Vagina (tissue), 2 donors: ENCODE measurements at places on chromosomes 1 and 21.

DNA sequence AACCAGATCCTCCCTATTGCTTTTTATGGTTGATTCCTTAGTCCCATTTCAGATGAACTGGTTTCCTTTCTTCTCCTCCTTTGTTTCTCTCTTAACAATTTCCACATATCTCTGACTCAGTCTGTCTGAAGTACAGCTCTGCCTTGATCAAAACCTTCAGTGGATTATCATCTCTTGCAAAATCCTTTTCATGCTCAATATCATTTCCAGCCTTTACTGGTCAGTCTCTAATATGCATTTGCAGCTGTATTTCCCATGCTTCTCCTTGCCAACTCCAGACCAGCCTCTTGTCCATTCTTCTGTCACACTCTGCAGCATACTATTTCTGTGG, 72.2 kb downstream of the SNX7 start:
- no peak for DNase-seq

DNA sequence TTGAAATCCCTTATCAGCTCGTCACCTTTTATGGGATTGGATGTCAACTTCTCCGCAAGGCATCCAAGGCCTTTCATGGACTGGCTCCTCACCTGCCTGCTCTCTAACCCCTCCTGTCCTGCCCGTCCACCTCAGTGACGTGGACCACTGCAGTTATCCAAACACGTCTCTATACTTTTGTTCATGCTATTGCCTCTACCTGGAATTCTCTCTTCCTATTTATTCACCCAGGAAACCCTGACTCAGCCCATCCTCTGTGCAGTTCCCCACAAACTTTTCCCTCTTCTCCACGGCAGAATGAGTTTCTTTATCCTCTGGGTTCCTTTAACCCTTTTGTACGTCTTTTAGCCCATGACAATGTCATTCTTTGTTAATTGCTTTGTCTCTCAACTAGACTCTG, 5.1 kb upstream of the UTP25 start:
- DNase-seq: no peak

- no peak for DNase-seq
These were observed 9.1 kb upstream of the IRF2BP2 start for GRCh38 chr1:234619071-234619480.

DNA sequence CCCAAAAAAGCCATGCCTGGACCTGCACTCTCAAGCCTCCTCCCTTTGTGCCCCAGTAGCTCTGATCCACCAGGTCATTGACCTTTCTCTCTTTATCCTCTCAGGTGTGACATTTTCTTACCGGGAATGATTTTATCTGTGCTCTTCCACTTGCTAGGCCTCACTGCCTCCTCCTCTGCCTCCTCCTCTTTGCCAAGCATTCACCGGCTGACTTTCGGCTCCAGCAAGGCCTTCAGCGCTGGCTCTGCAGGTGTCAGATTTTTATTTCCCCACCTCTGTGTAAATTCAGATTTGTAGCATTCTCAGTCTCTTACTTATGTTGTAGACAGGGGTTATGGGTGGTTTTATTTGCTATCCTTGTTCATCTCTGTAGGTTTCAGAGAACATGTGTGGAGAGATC, 91.5 kb downstream of the ST6GALNAC5 start:
- no peak for DNase-seq

DNA sequence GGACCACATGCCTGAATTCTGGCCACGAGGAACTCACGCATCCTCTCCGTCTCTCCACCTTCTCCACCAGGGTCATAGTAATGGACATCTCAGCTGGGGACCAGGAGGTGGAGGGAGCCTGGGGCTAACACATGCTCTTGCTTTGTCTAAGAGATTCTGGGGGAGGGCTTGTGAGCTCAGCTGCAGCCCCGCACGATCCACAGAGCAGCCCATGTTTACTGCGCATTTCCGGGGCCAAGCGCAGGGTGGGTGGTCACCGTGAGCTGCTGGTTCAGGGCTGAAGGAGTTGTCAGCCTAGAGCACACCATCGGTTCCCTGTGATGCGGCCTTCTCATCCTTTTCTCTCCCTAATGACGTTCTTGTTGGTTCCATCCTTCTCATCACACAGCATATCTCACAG, 7.5 kb upstream of the TFF2 start:
- no peak for DNase-seq

GRCh38 chr1:96820671-96821070, 99.1 kb downstream of the PTBP2 start:
- DNase-seq: no peak

GRCh38 chr1:80417671-80418070, 1383.1 kb upstream of the ADGRL2 start:
- no peak for DNase-seq

DNA sequence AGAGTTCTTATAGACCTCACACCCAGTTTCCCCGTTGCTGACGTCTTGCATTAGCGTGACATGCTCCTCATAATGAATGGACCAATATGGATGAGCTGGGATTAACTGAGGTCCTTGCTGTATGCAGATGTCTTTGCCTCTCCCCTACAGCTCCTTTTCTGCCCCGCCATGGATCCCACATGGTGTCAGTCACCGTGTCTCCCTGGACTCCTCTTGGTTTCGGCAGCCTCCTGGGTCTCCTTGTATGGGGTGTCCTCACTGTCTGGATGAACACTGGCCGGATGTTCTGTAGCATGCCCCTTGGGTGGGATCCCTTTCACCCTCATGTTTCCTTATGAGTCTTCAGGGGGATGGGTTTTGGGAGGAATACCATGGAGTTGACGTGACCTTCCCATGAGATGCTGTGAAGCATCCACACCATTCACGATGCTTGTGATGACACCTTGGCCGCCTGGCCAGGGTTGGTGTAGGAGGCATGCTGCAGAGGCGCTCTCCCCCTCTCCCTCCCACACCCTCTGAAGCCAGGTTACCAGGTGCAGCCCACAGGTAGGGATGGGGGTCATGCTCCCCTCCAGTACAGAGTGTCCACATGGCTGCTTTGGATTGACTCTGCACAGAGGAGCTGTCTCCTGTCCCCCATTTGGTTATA, 4.4 kb downstream of the GJC2 start:
- no peak for DNase-seq

DNA sequence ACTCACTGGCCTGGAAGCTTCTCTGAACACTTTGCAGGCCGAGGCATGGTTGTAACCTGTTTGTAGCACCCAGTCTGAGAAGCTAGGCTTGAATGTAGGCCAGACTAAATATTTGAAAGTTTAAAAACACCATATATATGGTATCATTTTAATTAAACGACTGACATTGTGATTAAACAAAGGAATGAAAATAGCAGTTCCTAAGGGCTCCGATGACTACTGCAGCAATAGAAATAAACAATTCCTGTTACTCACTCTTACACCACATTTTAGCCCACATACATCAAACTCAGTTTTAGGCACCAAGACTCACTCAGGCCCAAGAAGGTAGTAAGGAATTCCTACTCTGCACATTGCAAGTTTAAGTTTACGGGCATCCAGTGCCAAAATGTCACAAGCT, 281.2 kb downstream of the AKT3 start:
- no peak for DNase-seq

DNA sequence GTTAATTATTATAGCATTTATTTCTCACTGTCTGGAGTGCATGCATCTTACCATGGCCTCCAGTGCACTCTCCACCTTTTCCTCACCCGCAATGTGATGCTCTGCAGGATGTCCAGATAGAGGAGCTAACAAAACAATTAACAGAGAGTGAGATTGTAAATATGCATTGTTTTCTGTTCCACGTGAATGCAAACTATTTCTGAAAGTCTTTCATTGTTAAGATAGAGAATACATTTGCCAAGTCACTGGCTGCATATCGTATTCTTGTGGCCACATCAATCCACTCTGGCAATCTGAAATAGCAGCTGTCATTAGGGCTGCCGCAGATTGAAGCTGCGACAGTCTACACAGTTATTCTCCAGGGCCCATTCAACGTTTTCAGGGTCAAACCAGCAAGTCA, 143.8 kb downstream of the DUSP10 start:
- no peak for DNase-seq

- no peak for DNase-seq
These were observed 253.7 kb downstream of the CACNA1E start for GRCh38 chr1:181737056-181737455.

DNA sequence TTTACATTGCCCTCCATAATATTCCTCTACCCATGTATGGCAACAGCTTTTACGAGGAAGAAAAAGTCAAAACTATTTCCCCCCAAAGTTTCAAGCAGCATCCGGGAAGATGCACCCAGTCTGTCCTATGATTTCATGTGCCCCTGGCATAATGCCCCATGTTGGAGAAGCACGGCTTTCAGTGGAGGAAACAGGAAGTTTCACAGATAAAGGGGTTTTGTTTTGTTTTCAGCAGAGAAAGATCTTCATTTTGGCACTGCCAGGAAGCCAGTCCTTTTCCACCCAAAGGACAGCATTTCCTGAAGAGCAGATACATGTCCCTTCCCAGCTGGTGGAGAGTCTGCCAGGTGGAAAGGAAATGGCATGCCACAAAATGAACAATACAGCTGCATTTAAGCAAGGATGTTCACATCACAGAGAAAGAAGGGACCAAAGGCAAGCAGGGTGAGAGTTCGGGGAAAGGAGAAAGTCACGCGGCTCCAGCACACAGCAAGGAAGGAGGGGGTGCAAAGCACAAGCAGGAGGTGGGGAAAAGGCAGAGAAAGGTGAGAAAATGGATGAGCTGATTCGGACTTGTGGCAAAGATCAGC, 95.3 kb upstream of the HIVEP3 start:
- DNase-seq: no peak

- DNase-seq: no peak
These were observed 3.5 kb upstream of the ZNF669 start for GRCh38 chr1:247107694-247108093.

- DNase-seq: no peak
These were observed 65.9 kb upstream of the PLPPR4 start for GRCh38 chr1:99198393-99198792.

DNA sequence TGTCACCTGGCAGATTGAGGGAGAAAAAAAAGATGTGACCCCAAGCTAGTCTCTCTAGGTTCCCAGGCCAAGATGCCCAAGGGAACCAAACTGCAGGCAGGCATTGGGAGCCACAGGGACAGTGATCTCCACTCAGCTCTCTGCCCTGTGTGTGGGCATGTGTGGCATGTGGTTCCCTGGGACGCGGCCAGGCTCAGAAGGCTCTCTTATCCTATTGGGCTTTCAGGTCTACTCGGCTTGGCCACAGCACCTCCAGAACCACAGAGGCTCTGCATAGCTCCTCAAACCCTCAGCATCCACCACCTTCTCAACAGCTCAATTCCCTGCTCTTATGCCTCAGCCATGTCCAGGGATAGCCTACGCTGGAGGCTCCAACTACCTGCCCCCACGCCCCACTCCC, 22.0 kb downstream of the IQGAP3 start:
- no peak for DNase-seq

DNA sequence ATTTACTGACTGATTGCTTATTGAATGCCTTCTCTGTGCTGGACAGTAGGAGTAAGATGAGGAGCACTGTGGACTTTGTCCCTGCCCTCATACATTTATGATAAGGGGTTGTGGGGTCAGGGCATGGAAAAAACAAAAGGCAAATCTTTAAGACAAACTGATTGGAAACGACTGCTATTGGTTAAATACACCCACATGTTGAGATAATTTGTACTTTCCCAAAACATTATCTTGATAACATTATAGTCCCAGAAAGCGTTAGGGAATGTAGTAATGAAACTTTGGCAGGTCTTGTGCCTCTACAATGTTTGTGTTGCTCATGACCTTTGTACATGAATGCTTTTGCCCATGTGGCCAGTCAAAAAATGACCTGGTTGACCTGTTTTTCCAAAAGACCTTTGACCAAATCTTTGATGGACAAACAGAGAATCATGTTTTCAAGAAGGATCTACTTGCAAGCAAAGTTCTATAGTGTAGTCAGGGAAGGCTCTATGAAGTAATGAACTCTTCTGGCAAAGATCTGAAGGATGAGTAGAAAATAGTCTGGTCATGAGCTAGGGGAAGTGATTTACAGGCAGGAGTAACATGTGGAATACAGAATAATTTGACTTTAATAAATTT, 50.9 kb downstream of the LEPR start:
- DNase-seq: no peak

GRCh38 chr1:1306070-1306660, 1.6 kb downstream of the ACAP3 start:
- no peak for DNase-seq

GRCh38 chr1:110107867-110108469, 4.3 kb upstream of the UBL4B start:
- DNase-seq: no peak

GRCh38 chr1:12480748-12481362, 137.2 kb downstream of the DHRS3 start:
- DNase-seq: no peak

GRCh38 chr21:35868005-35868868, 192.1 kb downstream of the SETD4 start:
- DNase-seq: no peak
